ENCODE measurements at places on chromosomes 6 and 20.

DNA sequence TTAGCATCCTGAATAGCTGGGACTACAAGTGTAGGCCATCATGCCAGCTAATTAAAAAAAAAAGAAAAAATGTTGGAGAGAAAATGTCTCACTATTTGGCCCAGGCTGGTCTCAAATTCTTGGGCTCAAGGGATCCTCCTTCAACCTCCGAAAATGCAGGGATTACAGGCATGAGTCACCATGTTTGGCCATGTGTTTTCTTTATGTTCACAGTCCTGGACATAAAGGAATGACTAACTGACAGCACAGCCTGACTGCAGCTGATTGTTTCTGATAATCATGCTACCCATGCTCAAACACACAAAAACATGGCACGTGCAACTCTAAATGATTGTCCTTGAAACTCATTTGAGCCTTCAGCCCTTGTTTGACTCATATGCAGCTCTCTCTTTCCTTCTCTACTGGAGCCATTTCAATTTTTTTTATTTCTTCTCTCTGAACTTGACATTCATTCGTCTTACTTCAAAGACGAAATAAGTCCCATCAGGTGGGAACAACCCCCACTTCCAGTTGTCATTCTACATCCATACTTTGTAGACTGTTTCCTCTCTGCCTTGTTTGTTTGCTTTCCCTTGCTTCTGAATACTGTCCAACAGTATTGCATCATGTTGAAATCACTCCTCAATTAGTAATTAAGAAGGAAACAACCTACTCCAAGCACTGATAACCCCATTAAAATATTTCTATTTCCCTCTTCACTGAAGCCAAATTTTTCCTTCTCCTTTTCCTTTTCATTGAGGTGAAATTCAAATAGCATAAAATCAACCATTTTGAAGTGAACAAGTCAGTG, 413.0 kb downstream of the BMP2 start:
- DNase-seq = peak; percentile 49

- no peak for DNase-seq
Measured at GRCh38 chr6:113103634-113104361, 753.3 kb upstream of the MARCKS start.

GRCh38 chr6:18101873-18102272, 20.6 kb downstream of the NHLRC1 start:
- DNase-seq = no peak

- DNase-seq = peak; percentile 22
Measured at GRCh38 chr6:63802606-63803206, 167.1 kb downstream of the PHF3 start.

- no peak for DNase-seq
Measured at GRCh38 chr6:161031721-161032495, 40.3 kb downstream of the MAP3K4 start.

- DNase-seq = peak; percentile 89
Measured at GRCh38 chr6:14804785-14805210, 441.1 kb upstream of the JARID2 start.

DNA sequence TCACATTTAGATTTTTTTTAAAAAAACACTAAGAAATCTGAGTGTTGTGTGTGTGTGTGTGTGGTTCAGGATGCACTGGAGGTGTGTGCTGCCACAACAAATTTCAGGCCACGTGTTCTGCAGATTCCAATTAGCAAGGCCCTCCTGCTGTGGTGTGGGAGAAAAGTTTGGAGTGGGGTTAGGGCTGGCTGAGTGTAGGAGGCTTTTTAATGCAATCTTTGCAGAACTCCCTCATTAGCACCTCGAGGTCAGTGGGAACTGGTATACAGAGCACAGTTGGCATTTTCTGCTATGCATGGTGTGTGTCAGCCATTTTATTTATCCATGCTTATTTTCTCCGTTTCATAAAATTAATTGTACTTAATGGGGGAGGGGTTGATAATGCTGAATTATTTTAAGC, 187.6 kb downstream of the SOX4 start:
- DNase-seq = no peak

GRCh38 chr20:40628877-40629276, 60.2 kb downstream of the MAFB start:
- DNase-seq = no peak

DNA sequence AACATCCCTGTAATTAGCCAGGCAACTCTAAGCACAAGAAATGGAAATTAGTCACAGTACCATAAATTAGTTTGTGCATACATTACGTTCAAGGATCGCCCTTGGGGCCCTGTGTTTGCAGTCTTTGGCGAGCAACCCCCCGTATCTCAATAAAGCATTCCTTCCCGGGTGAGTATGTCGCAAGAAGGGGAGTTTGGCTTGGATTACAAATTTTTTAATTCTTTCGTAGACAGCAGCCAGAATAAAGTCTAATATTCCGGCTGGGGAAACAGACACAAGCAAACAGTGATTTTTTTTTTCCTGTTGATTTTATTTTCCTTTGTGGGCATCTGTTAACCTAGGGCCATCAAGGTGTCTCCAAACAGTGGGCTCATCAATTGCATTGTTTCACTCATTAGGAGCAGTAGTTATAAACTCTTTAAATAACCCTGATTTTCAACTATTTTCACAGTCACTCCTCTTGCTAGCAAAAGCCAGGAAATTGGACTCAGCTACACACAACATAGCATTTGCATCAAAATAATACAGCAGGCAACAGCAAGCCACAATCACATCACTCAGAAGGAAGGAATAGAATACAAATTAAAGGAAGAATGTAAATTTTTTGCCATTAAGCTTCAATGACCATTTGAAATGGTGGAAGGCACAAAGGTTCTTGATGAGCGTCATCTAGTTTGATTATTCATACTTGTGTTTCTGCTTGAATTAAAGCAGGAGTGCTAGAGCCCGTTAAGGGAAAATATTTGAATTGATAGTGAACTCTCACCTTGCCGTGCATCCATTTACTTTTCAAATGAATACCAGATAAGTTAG, 85.3 kb downstream of the LINC00237 start:
- DNase-seq = no peak

DNA sequence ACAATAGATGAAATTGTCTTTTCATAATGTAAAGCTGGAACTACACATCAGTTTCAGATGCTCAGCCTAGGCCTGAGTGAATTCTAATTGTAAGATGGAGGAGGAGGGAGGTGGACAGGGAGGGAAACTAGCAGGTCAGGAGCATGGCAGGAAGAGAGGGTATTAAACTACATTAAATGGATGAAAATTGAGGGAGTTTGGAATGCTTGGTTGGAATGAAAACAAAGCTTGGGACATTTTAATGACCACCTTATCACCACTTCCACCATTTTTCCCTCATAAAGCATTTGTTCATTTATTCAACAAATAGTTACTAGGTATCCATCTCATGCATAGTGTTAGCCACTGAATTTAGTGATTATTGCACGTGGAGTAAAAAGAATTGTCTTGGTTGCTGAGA, 65.0 kb downstream of the KIZ start:
- DNase-seq = peak; percentile 51

DNA sequence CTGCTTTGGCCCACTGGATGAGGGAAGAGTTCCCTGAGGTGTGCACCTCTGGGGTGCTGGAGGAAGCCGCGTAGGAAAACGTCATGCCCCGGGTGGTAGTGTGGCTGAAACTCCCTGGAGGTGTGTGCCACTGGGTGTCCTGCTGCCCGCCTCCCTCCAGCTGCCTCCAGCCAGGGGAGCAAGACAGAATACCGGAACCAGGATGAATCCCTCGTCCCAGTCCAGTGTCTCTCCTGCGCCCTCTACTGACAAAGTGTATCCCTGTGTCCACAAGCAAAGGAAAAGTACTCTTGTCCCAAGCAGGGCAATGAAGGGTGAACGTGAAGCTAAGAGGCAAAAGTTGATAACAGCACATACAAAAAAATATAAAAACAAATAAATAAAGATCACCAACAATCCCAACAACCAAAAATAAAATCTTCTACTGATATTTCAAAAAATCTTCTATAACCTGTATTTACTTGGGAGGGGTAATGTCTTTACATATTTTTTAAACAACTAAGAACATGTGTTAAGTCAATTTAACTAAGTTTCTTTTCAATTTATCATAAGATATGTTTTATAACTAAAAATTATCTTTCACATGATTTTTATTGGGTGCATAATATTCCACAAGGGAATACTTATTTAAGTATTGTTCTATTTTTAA, 437.6 kb downstream of the MAFB start:
- DNase-seq = peak; percentile 37

DNA sequence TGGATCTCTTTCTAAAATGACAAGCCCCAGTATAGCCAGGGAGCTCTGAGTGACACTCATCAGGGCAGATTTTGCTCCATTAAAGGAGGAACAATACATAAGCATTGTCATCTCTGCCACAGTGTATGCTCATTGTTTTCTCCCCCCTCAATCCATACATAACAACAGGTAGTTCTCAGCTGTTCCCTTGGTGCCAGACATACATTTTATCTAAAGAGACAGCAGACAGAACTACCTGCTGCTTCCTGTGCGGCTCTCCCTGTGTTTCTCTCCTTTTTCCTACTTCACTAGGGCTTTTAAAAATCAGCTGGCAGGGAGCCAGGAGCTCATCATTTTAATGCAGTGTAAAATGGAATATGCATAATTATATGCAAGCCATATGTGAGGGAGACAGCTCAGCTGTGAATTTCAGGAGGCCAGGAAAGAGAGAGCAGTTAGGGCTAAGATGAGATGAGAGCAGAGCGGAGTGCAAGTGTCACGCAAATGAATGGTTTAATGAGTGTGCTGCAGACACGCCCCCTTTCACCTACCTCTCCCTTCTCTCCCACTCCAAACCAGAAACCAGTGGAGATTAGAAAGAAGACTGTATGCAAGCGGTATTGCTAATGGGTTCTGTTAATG, 96.0 kb downstream of the SOBP start:
- peak; percentile 89 for DNase-seq

DNA sequence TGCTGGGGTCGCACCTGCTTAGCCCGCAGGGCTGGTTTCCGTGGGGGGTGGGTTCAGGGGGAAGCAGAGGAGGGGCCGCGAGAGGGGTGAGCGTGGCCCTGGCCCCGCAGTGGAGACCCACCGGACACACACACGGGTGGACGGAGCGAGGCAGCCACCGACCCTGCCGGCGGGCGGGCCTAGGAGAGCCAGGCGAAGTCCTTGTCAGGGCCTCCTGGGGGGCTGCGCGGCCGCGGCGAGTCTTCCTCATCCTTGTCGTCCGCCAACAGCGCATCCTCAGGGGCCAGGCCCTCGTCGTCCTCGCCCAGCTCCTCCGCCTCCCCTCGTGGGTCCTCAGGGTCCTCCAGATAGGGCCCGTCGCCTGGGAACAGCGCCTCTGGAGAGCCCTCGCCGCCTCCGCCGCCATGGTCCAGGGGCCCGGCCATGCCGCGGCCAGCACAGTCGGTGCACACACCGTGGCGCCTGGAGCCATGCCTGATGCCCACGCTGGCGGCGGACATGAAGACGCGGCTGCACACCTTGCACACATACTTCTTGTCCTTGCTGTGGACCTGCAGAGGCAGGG, 7.3 kb downstream of the SLC2A4RG start:
- DNase-seq = no peak

DNA sequence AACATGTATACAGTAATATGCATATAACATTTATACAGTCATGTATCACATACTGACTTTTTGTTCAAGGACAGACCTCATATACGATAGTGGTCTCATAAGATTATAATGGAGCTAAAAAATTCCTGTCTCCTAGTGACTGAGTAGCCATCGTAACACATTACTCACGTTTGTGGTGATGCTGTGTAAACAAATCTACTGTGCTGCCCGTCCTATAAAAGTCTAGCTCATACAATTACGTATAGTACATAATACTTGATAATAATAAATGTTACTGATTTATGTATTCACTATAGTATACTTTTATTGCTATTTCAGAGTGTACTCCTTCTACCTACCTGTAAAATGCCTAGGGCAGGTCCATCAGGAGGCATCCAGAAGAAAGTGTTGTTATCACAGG, 17.4 kb downstream of the SERAC1 start:
- DNase-seq = no peak

Data from NCI-H748 treated with DMSO at 0.1 percent for 48 hours (cell line).